ENCODE measurements at places on chromosomes 3 and 15.

GRCh38 chr3:197135212-197135611 is 105.6 kb upstream of the MELTF start:
- DNase-seq = no peak

GRCh38 chr15:68834346-68834745 is 13.7 kb upstream of the ANP32A start:
- no peak for DNase-seq

GRCh38 chr3:126351086-126351770 is 6.0 kb downstream of the KLF15 start:
- DNase-seq = no peak

DNA sequence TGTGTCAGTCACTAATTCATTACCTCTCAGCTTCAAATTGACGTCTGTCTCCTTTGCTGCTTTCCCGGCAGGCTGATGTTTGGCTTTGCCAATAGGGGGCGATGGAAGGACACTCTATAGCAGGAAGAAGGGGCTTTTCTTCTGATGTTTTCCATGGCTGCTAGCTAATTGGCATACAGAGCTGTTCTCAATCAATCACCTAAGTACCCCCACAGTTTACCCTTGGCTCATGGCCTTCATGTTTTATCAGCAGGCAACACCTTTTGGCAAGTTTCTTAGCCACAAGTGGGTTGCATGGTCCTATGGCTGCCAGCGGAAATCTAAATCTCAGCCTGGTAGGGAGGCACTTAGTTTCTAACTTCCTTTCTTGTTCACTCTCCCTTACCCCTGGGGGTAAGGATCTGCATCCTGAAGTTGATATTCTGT is 45.0 kb downstream of the ESYT3 start:
- DNase-seq = peak; percentile 64

DNA sequence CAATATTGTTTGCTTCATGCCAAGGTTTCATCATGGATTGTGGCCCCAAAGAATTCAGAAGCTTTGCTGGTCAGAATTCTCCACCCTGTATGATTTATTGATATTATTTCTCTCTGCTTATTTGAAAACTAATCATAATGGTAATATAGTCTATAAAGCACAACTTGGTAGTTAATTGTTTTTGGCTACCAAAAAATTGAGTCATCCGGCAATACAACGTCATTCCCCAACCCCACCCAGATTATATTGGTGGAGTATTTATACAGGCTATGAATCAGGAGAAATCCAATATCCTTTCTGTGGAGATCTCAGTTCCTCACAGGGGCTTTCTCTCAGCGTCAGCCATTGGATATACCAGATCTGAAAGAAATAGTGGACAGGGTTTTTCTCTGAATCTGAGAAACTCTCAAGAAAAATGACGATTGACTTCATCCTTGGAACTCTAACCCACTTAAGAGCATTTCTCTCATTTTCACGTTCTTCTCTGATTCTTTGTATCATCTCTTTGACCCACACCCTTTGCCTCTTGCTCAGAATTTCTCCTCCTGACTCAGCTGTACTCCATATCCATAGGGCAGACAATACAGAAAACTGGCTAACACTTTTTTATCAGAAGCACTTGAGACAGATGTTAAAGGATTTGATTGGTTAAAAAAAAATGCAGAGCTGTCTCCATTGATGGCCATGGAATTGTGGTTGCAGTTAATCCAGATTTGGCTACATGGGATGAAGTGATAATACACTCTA is 1055.8 kb upstream of the CADM2 start:
- DNase-seq = no peak

DNA sequence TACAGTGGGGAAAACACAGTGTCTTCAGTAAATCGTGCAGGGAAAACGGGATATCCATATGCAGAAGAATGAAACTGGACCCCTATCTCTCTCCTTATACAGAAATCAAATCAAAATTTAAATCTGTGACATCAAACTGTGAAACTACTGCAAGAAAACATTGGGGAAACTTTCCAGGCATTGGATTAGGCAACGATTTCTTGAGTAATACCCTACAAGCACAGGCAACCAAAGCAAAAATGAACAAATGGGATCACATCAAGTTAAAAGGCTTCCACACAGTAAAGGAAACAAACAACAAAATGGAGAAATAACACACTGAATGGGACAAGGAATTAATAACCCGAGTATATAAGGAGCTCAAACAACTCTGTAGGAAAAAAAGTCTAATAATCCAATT is 165.3 kb downstream of the PLCL2 start:
- no peak for DNase-seq

- DNase-seq = no peak
These were observed 195.1 kb downstream of the UBE3A start for GRCh38 chr15:25243800-25244097.

GRCh38 chr3:67937498-67938118 is 283.2 kb upstream of the SUCLG2 start:
- DNase-seq = no peak

GRCh38 chr3:38561746-38562466 is 65.8 kb downstream of the EXOG start:
- DNase-seq = no peak

GRCh38 chr3:69181592-69182211 is 59.3 kb upstream of the LMOD3 start:
- DNase-seq = no peak

GRCh38 chr3:160455846-160456245 is 6.3 kb upstream of the TRIM59 start:
- no peak for DNase-seq

DNA sequence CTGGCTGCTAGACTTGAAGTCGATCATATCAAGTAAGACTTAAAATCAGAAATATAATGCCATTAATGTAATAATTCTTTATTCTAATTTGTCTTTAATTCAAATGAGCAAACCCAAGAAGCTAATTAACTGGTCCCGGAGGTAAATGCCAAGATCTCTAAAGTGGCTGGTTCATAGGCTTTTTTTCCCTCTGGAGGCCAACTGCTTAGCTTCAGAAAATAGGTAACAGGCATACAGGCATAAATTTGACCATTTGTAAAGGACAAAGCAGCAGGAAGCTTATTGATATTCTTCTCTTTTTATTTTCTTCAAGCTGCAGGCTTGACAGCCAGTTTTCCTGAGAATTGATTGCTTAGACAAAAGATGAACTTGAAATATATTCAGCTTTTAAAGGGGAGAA is 158.6 kb upstream of the RAP2B start:
- DNase-seq = no peak

DNA sequence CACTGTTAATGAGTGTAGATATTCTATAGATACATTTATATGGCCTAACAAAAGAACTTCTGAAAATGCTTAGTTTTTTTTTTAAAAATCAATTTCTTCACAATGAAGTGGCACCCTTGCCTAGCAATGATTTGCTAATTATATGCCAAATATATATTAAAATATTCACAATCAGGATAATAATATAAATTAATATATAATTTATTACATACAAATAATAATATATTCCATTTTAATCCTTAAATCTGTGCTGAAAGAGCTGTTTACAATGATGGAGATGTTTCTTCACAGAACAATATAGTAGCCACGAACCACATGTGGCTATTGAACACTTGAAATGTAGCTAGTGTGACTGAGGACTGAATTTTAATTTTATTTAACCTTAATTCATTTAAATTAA is 648.4 kb upstream of the GBE1 start:
- no peak for DNase-seq

DNA sequence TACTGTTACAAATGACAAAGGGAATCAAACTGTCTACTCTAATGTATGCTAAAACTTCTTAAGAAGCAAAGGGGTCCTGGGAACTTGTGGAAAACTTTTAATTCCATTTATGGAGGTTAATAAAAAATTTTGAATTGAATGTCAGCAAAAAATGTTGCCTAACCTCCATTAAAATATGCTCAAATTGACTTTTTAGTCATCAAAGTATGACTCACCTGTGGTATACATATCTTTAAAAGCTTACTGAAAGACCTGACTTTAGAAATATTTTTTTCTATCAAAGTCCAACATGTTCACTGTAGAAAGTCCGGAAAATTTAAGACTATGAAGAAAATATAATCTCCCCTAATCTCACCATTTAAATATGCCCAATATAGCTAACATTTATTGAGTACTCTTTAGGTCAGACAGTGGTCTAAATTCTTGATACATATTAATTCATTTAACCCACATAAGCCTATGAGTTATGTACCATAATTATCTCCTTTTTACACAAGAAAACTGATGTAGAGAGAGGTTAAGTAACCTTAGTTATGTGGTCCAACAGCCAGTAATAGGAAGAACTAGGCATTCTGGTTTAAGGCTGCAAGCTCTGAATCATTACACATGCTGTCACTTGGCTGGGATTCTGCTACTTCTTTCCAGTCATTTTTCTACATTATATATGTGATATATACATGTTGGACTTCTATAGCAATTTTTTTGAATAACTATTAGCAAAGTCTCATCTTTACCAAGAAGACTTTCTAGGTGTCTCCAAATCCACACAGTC is 83.6 kb downstream of the PDZRN3 start:
- no peak for DNase-seq

- DNase-seq = no peak
These were observed 995.5 kb downstream of the MCTP2 start for GRCh38 chr15:95226835-95227234.

GRCh38 chr3:60770532-60770931 is 480.7 kb downstream of the FHIT start:
- no peak for DNase-seq

DNA sequence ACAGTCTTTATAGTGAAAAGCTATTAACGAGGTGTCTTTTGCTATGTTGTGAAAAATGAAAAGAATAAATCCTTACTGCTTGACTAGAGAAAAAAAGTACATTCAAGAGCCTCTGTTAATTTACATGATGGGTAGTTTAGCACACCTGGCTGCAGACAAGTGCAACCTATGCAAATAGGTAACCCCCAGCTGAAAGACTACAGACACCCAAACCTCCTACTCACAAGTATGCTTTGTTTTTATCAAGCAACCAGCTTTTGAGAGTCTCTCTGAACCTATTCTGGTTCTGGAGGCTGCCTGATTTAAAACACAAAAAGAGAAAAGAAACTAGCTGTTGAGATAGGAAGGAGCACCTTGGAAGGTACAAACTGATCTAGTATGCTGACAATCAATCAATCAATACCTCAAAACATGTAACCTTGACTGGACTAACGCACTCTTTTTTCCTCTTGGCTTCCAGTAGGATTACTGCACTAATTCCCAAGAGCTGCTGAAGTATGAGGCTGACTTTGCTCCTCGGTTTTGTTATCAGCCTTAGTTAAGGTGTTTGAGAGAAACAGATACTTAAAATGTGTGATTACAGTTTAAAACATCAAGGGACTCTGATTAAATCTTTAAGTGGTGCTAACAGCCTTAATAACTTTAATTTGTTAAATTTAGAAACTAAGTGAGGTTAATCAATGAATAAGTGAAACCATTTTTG is 63.6 kb downstream of the OSBPL10 start:
- no peak for DNase-seq

DNA sequence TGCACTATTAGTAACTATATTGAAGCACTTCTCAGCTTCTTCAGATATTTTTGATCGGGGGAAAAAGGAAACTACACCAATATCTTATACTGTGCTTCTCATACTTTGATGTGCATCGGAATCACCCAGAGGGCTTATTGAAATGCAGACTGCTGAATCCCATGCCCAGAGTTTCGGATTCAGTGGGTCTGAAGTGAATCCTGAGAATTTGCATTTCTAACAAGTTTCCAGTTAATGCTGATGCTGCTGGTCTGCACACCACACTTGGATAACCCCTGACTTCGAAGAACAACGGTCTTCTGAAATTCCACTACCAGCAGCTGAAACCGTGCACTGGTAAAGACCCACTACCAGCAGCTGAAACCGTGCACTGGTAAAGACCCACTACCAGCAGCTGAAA is 243.9 kb downstream of the NTRK3 start:
- DNase-seq = no peak

DNA sequence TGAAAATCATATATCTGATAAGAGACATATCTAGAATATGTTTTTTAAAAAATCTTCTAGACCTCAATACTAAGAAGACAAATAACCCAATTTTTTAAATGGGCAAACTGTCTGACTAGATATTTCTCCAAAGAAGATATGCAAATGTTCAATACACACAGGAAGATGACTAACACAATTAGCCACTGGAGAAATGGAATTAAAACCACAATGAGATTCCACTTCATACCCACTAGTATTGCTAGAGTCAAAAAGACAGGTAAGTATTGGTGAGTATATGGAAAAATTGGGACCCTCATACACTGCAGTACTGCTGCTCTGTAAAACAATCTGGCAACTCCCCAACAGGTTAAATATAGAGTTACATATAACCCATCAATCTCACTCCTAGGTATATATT is 33.1 kb upstream of the TOPAZ1 start:
- no peak for DNase-seq

DNA sequence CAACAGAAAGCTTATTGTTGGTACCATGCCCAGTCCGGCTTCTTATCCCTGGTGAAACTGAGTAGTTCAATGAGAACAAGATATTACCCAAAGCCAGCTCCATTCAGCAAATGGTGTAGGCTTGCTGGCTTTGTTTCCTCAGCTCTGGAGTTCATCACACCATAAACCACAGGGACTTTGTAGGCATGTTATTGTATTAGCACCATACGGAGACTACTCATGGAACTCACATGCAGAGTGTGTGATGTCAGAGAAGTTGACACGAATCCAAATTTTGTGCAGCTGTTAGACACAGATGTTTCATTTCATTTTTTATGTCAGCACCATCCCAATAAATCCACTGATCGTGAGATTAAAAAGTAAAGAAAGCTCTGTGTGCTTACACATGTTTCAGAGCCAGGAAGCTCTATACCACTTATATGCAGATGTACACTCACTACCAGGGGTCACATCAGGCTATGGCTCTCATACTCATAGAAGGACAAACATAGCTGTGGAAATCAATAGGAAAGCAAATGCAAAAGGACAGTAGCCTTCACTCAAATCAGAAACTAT is 63.4 kb upstream of the LEKR1 start:
- no peak for DNase-seq

GRCh38 chr3:8743911-8744310 is 10.3 kb downstream of the CAV3 start:
- DNase-seq = no peak

DNA sequence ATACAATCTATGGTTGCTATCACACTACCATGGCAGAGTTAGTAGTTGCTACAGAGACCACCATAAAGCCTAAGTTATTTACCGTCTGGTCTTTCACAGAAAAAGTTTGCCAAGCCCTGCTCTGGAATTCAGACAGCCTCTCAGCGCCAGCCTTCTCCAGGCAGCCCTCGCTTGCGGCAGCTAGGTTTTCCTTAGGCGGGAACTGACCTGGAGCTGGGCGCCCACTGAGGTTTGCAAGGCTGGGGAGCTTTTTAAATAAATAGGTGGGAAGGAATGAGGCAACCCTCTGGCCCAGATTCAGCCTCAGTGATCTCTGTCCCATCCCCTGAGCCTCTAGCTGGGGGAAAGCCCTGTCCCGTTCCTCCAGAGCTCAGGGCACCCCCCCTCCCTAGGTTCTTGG is 1.2 kb downstream of the CTSH start:
- no peak for DNase-seq

- no peak for DNase-seq
These were observed 55.5 kb downstream of the SATB1 start for GRCh38 chr3:18369551-18370185.

All from ecto neural progenitor cell (in vitro differentiated cells).